ENCODE measurements at places on chromosomes 11 and 22.

GRCh38 chr11:76667271-76667818 is 3.2 kb downstream of the LRRC32 start:
- no peak for DNase-seq

DNA sequence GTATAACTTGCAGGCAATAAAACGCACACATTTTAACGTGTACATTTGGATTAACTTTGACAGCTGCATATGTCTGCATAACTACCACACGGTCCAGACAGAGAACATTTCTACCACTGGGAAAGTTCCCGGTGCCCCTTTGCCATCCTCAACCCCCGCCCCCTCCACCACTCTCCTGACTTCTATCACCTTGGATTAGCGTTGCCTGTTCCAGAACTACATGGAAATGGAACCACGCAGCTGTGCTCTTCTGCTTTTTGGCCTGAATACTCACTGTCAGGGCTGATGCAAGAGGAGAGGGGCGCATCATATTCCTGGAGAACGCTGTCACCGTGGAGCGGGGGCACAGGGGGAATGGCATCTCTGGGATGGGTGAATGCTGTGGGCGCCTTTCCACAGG is 62.1 kb downstream of the LRP5 start:
- no peak for DNase-seq

DNA sequence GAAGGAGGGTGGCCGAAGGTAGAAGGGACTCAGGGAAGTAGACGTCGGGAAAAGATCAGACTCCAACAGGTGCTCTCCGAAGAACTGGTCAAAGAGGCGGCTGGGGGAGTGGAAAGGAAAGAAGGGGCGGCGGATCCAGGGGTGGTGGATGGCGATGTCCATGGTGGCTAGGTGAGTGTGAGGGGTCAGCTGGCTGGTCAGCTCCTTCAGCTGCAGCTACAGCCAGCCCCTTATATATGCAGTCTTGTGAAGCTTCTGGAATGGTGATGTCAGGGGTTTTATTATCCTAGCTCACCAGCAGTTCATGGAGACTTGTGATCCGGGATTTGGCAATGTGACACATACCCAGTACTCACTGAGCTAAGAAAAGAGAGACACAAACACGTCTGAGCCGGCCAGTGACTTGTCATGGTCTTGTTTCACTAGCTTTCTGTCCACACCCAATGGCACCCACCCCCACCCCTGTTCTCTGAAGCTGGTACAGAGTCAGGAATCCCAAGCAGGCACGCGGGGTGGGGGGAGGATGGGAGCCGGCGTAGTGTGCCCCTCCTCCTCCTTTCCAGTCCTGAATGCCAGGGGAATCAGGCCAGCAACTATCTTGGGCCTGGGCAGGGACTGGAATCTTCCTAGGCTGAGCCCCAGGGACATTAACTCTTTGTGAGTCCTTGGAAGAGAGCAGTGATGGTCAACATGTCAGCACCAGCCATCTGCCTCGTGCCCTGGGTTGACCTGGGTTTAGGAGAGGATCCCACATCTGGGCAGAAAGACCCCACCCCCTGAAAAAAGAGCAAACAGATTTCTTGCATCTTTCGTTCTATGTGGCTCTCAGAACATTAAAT is at the start of gene CRYAB:
TSS of gene CRYAB (minus strand) at position 208 of the 839 bp plus-strand sequence. CDS start at position 162, 46 bp downstream.
- DNase-seq, result no peak

GRCh38 chr11:92136797-92137196 is 87.8 kb upstream of the FAT3 start:
- DNase-seq, result no peak

DNA sequence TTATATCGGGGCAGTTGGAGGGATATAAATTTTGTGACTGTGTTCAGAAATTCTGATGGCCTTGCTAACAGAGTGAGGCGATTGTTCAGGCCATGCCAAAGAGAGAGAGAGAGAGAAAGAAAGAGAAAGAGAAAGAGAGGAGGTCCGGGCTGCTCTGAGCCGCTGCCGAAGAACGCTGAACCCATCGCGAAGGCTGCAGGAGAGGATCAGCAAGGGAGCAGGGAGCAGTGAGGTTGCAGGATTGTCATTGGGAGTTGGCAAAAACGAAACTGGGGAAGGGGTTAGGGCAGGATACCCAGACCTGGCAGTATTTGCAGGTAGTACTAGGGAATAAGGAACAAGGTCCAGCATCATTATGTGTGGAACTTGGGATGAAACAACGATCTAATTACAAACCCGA is 537.1 kb downstream of the INSC start:
- DNase-seq, result no peak

DNA sequence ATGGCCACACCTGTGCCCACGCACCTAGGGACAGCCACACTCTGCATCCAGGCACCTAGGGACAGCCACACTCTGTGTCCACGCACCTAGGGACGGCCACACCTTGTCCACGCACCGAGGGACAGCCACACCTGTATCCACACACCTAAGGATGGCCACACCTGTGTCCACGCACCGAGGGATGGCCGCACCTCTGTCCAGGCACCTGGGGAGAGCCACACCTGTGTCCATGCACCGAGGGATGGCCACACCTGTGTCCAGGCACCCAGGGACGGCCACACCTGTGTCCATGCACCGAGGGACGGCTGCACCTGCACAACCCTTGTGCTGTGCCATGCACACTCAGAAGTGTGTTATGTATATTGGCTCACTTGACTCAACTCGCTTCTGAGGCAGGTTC is 10.8 kb downstream of the OVOL1 start:
- DNase-seq, result no peak

DNA sequence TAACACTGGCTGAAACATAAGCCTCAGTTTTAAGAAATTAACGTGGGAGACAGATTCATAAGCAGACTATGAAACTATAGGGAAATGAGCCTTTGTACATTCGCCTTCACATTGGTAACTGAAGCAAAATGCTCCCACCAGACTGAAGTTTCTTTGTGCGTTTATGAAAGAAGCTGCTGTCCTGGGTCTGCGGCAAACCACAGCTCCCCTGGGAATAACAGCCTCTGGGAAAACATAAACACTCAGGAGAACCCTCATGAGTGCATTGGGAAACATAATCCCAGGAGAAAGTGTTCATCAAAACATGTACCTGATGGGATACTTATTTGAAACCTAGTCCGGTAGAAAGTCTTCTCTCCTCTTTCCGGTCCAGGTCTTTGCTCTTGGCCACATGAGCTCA is 193.1 kb upstream of the LARGE1 start:
- DNase-seq, result no peak

GRCh38 chr11:122240638-122241037 is 124.6 kb upstream of the BLID start:
- no peak for DNase-seq

DNA sequence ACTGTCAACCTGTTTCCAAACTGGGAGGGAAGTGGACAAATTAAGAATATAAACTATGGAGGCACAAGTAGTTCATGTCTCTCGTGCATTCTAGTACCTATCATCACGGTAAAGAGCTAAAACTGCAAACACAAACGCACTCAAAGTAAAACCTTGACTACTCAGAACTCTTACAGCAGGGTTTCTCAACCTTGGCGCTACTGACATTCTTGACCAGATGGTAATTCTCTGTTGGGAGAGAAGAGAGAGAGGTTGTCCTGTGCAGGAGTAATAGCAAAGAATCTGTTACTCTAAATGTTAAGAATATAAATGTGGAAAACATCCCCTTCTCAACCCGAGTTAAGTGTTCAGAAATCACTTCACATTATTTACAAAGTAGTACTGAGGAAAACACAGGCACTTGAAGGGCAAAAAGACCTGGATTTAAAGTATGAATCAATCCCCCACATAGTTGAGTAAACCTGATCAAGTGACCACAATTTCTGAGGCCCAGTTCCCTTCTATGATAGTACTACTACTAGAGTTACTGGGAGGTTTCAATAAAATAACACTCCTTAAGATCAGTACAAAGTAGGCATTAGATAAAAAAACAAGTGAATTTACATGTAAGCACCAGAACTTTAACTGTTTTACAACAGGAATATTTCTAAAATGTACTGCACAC is 73.1 kb upstream of the ARHGAP32 start:
- DNase-seq, result no peak

DNA sequence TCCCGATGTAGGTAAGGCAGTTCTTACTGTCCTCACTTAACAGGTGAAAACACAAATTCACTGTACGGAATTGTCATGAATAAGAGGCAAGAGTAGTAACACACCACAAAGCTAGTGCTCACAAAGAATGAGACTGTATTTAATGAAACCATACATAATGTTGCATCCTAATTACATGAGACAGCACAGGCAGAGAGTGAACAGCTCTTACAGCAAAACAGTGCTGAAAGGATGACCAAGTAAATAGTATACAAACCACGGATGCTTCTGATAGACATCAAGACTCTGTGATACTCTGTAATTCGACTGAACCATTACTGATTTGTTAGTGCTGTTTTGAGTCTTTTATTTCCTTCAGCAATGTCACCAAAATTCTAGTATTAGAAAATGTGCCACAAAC is 282.3 kb downstream of the TTC28 start:
- no peak for DNase-seq

DNA sequence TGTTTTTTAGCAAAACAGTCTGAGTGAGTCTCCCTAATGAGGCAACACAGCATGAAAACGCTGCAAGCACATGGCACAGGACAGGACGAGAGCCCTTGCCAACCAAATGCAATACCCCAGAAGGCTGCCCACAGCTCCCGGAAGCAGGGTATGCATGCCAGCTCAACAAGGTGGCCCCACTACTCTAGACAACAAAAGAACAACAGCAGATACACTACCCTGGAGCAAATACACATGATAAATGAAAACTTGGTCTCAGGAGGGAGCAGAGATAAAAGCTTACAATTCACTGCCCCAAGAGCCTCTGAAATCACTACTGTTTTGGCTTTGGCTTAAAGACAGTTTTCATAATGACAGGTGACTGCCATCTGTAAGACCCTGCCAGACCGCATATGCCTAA is 785.4 kb upstream of the API5 start:
- no peak for DNase-seq

DNA sequence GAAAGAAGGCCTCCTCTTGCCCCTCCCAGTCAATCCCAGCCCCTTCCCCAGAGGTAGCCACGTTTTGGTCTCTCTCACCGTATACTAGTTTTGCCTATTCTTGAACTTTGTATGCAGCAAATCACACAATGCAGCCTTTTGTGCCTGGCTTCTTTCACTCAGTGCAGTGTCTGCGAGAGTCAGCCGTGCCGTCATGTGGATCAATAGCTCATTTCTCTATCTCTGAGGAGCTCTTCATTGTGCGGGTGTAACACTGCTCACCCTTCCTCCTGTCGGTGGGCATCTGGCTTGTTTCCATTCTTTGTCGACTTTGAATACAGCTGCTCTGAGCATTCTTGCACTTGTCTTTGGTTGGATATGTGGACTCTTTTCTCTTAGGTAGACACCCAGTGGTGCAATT is 146.5 kb downstream of the CACNA1I start:
- no peak for DNase-seq

GRCh38 chr22:16774911-16775500 is 50.2 kb downstream of the XKR3 start:
- no peak for DNase-seq

DNA sequence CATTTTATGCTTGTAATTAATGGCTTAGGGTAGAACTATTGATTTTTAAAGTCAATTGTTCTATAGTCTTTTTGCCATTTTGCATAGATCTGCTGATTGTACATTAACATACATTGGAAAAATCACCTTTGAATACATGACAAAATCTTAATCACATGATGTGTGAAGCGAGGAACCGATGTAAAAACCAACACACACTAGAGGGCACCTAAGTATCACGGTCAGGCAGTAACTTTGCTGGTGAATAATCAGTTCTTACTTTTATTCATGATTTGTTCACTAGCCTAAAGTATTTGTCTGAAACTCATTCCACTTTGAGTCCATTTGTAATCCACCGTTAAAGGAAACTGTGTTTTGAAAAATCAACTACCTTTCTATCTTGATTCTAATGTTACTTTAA is 28.2 kb downstream of the JHY start:
- DNase-seq, result no peak

DNA sequence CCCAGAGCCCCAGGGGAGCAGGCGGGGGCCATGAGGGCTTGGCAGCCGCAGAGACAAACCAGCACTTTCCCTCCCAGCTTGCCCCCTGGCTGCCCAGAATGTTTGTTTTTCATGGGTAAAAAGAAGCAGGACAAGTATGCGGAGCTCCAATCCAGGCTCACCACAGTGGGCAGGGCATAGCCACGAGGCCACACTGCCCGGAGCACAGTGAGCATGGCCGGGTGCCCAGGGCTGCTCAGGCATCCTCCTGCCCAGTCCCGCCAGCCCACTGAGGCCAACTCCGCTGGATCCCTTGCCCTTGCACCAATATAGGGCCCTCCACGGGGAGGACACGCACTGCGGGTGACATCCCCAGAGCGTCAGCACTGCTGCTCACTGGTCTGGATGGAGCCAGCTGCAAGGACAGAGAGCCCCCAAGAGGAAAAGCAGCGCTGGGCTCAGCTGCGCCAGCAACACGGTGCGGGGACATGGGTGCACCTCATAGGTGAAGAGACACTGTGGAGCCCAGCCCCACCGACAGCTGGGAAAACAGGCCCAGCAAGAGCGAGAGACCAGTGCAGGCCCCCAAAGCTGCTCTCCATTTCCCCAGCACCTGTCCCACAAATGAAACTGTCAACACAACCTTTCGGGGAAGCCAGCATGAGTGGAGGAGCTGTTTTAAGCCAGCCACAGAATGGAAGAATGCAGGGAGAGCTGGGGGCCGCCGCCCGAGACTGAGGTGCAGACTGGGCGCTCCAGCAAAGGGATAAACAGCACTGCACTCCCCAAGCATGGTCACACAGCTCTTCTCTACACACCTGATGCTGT is 24.8 kb downstream of the ARVCF start:
- DNase-seq, result no peak

DNA sequence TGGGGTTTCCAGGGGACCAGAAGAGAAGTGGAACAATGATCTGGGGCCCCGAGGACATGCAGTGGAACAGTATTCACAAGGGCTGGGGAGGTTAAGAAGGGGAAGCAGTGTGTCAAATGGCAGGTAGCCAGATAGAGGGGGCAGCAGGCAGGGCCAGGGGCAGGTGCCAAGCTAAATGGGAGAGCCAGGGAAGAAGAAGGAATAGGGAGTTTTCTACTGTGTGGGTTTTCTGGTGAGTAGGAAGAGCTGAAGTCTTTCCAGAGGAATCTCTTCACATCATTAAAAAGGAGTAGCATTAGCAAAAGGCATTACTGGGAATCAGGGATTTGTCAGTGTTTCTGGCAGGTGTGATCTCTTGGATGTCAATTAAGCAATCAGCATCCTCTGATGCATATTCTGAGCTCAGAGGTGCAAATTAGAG is 55.8 kb downstream of the IRAG1 start:
- no peak for DNase-seq

DNA sequence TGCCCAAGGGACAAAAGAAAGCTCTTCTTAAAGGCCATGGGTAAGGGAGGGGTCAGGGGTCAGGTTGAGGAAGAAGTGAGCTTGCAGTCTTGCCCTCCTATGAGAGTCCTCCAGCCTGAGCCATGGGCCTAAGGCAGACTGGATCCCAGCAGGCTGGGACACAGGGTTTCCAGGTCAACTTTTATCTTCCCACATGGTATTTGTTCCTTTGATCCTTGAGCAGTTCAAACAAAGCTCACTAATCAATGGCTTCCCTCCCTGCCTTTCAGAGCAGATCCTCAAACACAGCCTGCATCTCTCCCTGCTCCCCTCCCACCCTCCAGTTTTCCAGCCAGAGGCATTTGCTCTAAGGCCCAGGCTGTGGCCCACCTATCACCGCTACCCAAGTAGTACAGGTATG is 589.3 kb downstream of the INSC start:
- DNase-seq, result no peak
